HFFc6 (cell line): ENCODE measurements at places on chromosomes 3 and 15. TPM values are rescaled to one million over a fixed set of nuclear protein-coding genes. Genes with fewer than 3 reads are reported as not detected.

Gene TICRR
- total RNA-seq = 3.0 to 6.4 TPM (median 5.3 TPM) in 3 replicates

Gene TRPM1
- 0.16 TPM in 1 of 3 replicates, not detected in the others for total RNA-seq

DNA sequence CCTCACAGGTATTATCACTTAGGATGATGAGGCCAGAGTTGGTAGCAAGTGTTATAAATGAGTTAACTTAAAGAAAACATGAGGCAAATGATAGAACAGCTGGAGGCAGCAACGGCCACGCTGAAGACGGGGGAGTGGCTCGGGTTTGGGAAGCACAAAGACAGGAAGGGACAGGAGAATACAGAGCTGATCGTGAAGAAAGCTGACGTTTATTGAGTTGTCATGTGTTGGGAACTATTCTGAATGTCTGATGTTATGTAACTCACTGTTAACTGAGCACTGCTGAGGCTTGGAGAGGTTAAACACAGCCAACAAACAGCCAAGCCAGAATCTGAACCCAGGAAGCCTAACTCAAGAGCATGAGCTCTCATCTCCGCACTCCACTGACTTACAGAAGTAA lies 42.3 kb downstream of the FGD5 start:
- DNase-seq = no peak

Gene MST1R
- 0.64 to 1.2 TPM (median 0.68 TPM) in 3 replicates for total RNA-seq

- no peak for DNase-seq
Measured at GRCh38 chr3:140358686-140359085, 319.2 kb upstream of the TRIM42 start.

Gene LYZL4
- total RNA-seq = not detected in 3 replicates

DNA sequence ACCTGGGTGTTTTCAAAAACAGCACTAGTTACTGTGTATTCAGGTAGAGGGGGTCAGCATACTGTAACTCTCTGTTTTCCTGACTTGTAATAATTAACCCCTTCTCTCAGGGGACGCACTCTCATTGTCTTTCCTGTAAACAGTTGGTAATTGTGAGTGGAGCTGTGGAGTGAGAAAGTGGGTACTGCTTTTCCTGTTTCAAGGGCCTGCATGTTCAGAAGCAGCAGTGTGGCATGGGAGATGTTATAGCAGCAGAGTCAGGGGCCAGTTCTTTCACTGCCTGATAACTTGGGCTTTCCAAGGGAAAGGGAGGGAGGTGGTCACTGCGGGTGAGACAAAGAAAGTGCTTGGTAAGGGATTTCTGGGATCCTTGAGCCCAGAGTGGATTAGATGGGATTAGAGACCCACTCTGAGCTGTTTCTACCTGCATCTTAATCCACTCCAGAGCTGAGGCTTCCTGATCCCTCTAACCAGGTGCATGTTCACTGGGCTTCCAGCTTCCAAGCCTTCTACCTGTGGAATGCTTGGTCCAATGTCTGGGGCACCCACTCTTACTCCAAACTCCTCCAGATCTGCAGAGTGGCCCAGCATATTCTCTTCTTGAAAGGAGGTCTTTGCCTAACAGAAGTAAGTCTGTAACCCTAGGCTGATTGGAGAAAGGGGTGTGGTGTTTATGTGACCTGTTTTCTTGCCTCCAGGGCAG lies 105.2 kb downstream of the RPLP1 start:
- DNase-seq = no peak

- no peak for DNase-seq
Measured at GRCh38 chr3:167976516-167977361, 119.0 kb downstream of the GOLIM4 start.

- DNase-seq = no peak
Measured at GRCh38 chr3:169203631-169204550, 459.6 kb downstream of the MECOM start.

Gene GPR62
- total RNA-seq = 0.08 TPM in 1 of 3 replicates, not detected in the others

DNA sequence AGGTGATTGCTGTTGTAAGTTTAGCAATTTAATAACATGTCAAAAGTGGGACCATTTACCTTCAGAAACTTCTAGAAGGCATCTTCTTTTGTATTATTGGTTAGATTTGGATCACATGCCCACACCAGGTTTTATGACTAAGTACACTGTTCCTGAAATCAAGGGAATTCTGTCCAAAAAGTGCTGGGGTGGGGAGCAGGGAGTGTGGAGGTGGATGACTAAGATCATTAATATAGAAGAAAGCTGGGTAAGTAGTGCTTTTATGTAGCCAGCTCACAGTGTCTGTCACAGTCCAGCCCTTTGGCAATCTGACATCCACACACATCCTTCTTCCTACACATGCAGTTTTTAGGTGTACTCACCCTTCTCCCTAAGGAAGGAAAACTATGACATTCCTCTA lies 120.0 kb downstream of the TMCO5A start:
- peak; percentile 73 for DNase-seq

DNA sequence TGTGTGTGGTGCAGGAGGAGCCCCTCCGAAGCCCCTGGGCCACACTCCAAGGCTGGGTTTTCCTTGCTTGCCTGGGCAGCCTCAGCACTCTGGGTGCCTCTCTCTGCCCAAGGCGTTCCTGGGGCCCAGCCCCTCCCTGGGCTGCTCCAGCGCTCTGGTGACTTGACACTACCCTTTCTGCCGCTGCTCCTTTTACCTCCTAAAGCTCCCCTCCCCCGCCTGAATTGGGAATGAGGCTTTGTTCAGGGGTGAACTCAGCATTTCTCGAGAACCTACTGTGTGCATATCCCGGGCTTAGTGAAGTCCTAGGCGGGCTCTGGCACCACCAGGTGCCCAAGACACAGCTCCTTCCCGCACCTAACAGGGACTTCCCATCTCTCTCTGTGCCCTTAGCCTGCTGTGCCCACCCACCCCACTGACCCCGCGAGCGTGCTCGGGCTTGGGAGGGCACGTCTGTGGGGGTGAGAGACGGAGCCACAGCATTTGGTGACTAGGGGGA lies 1.2 kb upstream of the BAHD1 start:
- DNase-seq = no peak

- DNase-seq = no peak
Measured at GRCh38 chr3:69200384-69201068, 78.1 kb upstream of the LMOD3 start.

- no peak for DNase-seq
Measured at GRCh38 chr15:68525815-68526214, 53.0 kb upstream of the CORO2B start.

Gene OR5K4
- not detected in 2 replicates for total RNA-seq

GRCh38 chr15:35007397-35007796 lies 19.3 kb upstream of the ZNF770 start:
- DNase-seq = no peak

Gene GPR156
- total RNA-seq = 0.26 and 0.29 TPM in 2 replicates

Gene SLC22A14
- not detected in 3 replicates for total RNA-seq

Gene LSAMP
- not detected in 3 replicates for total RNA-seq

GRCh38 chr3:7841451-7841850 lies 660.2 kb upstream of the LMCD1 start:
- DNase-seq = no peak

- no peak for DNase-seq
Measured at GRCh38 chr15:35705030-35705883, 159.3 kb upstream of the DPH6 start.

DNA sequence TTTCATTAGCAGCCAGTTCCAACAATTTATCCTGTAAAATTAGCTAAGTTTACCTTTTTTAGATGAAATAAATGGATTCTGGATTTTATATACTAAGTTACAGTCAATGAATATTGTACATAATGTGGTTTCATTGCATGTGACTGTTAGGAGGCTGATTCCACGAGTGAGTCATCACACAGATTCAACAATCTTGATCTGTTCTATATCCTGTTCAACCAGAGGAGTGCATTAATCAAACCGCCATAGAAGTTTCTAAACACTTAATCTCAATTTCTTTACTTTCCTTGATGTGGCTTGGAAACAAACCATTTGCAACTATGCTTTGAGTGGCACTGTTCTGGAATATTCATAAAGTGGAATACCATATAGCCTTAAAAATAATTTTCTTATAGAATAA lies 15.3 kb downstream of the DNAJC13 start:
- peak; percentile 74 for DNase-seq

GRCh38 chr3:8864402-8865350 lies 95.3 kb upstream of the OXTR start:
- DNase-seq = no peak

GRCh38 chr15:84844964-84845363 lies 27.8 kb downstream of the ALPK3 start:
- no peak for DNase-seq

Gene EPHA6
- not detected in 3 replicates for total RNA-seq

DNA sequence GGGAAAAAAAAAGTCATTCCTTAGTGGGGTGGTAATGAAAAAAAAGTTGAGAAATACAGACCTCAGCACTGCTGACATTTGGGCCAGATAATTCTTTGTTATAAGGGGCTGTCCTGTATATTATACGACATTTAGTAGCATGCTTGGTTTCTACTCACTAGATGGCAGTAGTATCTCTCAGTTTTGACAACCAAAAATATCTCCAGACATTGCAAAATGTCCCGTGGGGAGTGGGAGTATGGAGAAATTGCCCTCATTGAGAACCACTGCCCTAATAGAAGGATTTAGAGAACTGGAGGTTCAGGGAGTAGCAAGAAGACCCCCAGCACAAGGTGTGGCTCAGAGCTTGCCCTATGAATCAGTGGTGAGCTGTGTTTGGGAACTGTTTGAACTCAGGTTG lies 28.6 kb upstream of the TEX264 start:
- DNase-seq = no peak

Gene TBC1D5
- 39.3 to 40.1 TPM (median 40.1 TPM) in 3 replicates for total RNA-seq

Gene STRIT1
- total RNA-seq = not detected in 3 replicates

DNA sequence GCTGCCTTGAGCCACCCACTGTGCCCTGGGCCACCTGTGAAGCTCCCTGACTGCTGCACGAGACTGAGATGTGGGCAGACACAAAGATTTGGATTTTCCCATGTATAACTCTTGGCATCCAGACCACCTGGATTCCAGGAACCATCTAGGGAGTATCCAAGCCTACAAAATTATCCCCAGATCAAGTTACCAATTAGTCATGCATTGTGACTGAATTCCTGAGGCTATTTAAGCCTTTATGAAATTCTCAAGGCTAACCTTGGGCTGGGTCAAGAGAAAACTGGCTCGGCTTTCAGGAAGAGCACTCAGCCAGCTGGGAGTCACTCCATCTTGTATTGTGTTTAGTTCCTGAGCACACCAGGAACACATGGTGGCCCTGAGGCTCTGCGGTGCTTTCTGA lies 13.3 kb upstream of the ATP13A5 start:
- no peak for DNase-seq

DNA sequence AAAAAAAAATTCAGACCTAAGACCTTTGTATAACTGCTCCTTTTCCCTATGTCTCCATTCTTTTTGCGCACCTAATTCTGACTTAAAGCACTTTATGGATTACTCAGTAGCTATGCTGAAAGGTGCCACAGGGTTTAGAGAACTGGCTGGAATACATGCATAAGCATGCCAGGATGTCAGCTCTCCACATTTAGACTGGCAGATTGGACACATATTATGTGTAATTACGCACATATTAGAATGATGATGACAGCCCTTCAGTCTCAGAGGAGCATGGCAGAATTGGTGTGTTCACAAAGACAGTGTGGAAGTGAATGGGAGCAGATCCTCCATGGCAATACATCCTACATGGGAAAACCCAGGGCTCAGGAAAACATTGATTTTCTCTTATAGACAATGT lies 108.1 kb upstream of the LSAMP start:
- no peak for DNase-seq

DNA sequence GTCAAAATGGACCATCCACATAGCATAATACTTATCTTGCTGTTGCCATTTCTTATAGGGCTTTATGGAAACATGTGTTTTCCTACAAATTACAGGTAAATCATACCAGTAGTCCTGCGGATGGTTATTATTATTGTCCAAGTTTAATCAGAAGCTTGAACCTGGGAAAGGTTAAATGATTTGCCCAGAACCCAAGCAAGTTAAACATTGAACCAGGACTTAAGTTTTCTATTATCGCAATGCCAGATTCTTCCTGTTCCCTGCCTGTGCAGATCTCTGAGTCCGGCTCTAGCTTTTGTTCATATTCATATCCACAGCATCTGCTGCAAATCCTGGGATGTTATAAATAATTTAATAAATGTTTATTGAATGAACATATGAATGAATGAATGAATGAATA lies 12.5 kb downstream of the LPP start:
- no peak for DNase-seq

DNA sequence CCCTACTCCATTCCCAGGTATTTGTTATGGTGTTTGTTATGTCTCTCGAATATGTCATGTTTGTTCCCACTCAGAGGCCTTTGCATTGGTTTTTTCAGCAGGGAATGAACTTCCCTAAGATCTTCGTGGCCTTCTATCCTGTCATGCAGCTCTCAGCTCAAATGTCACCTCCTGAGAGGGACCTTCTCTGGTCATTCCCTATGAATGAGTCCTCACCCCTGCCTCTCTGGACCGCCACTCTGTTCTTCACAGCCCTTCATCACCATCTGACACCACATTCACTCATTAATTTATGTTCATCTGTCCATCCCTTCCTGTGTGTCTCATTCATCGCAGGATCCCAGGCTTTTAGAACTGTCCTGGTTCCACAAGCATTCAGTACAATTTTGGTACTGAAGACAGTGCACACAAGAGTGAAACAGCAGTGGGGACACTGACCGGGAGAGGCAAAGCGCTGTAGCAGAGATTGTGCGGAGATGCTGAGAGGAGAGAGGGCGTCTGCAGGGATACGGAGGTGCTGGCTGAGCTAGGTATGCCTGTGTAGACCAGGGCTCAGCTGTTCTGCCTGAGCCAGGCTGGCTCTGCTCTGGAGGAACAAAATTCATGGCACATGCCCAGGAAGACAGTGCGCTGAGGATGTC lies 132.3 kb downstream of the CHCHD6 start:
- DNase-seq = no peak

Gene PAK6
- not detected in 3 replicates for total RNA-seq

DNA sequence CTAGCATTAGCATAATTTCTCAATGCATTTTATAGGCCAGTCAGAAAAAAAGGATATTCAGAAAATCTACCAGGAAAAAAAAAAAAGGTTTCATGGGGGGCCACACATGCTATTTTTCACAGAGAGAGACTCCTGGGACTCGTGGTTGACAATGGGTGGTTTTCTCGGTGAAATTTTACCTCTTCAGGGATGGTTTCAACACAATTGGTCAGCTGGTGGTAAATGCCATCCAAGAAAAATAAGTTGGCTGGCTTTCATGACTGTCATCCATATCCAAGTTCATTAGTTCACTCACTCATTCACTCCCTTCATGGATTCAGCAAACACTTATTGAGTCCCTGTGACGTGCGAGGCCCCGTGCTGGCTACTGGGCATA lies 217.3 kb downstream of the SHQ1 start:
- no peak for DNase-seq

DNA sequence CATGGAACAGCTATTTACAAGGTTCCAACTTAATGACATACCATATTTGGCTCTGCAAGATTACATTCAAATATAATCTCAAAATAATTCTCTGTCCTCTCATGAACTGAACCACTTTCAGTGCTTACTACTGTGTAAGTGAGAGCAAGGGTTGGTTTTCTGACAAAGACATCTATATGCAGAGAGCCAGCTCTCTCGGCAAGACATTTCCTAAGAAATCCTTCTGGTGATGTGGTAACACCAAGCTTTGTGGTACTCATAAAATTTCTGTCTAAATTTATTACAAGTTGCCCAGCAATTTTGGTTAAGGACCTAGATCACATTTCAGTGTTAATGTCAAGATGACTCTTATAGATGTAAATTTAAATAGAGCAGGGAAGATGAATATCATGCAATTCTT lies 184.9 kb downstream of the GAP43 start:
- no peak for DNase-seq

Gene ZNF774
- 2.3 to 2.7 TPM (median 2.4 TPM) in 3 replicates for total RNA-seq
